Skeletal muscle cell (primary cell): ENCODE measurements at places on chromosomes 16 and 17.

- DNase-seq, result no peak
Measured at GRCh38 chr16:50505115-50505514, 43.1 kb upstream of the NKD1 start.

DNA sequence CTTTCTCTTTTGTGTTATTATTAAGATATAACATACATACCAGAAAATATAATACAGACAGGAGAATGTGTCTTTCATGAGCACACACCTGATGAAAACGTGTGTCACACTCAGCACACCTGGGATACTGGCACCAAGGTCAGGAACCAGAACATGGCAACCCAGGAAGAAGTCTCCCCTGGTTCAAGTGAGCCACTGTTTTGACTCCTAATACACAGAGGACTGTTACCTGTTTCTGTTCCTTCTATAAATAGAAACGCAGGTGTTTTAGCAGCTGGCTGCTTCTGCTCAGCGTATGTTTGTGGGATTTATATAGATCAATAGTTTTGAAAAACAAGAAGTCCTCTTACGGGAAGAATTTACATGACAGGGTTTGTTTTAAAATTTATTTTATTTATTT, 3.5 kb downstream of the SEC14L1 start:
- DNase-seq, result no peak

GRCh38 chr16:35735403-35736251, 2276.2 kb downstream of the TP53TG3F start:
- no peak for DNase-seq

- no peak for DNase-seq
Measured at GRCh38 chr17:14353861-14354474, 53.1 kb downstream of the HS3ST3B1 start.

DNA sequence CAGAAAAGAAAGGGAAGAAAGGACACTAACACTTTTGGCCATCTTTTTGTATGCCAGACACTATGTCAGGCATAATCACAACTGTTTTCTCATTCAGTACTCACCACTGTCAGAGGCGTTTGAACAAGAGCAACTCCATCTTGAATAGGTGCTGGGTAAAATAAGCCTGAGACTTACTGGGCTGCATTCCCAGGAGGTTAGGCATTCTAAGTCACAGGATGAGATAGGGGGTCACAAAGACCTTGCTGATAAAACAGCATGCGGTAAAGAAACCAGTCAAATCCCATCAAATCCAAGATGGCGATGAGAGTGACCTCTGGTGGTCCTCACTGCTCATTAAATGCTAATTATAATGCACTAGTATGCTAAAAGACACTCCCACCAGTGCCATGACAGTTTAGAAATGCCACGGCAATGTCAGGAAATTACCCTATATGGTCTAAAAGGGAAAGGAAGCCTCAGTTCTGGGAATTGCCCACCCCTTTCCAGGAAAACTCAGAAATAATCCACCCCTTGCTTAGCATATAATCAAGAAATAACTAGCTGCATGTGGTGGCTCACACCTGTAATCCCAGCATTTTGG, 14.9 kb upstream of the LYRM9 start:
- DNase-seq, result no peak

GRCh38 chr16:89484041-89484501, 6.3 kb downstream of the ANKRD11 start:
- no peak for DNase-seq

DNA sequence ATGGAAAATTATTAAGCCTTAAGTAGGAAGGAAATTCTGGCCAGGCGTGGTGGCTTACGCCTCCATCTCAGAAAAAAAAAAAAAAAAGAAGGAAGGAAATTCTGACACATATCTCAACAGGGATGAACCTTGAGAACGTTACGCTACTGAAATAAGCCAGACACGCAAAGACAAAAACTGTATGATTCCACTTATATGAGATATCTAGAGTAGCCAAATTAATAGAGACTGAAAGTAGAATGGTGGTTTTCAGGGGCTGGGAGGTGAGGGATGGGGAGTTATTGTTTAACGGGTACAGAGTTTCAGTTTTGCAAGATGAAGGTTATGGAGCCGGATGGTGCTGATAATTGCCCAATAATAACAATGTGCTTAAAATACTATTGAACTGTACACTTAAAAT, 16.2 kb upstream of the HNF1B start:
- no peak for DNase-seq

GRCh38 chr17:19508577-19508867, 25.1 kb upstream of the SLC47A1 start:
- DNase-seq, result no peak

GRCh38 chr17:12727881-12728280, 61.4 kb upstream of the ARHGAP44 start:
- no peak for DNase-seq

DNA sequence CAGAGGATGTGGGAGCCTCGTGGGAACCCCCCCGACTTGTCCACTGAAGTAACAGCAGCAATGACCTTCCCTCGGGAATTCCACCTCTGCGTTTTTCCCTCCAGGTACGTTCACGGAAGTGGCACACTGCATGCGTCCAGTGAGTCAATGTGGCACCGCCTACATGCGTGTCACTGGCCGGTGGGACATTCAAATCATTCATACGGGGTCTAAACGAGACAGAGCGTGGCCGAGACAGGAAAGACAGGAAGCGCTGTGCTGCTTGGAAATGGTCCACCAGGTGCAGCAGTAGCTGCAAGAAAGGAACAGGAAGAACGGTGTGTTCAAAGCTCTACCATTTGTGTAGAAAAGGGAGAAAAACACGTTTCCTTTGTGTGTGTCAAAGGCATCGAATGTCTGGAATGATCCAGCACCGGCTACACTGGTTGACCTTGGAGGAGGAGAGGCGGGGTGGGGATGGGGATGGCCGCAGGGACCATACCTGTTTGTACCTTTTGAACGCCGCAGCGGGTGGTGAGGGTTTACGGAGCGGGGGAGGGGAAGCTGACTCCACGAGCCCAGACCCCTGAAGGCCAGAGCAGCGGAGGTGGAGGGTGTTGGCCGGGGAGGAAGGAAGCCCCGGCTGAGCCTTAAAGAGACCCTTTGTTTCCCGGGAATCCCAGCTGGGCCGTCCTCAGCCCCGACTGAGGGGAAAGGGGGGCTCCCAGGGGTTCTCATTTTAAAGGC, 1.7 kb upstream of the PGAP6 start:
- no peak for DNase-seq

GRCh38 chr17:51228161-51228560, 31.7 kb downstream of the MBTD1 start:
- peak; percentile 45 for DNase-seq

- no peak for DNase-seq
Measured at GRCh38 chr16:79018650-79019429, 581.7 kb downstream of the MAF start.

GRCh38 chr16:52742052-52742451, 195.1 kb upstream of the TOX3 start:
- DNase-seq, result no peak

DNA sequence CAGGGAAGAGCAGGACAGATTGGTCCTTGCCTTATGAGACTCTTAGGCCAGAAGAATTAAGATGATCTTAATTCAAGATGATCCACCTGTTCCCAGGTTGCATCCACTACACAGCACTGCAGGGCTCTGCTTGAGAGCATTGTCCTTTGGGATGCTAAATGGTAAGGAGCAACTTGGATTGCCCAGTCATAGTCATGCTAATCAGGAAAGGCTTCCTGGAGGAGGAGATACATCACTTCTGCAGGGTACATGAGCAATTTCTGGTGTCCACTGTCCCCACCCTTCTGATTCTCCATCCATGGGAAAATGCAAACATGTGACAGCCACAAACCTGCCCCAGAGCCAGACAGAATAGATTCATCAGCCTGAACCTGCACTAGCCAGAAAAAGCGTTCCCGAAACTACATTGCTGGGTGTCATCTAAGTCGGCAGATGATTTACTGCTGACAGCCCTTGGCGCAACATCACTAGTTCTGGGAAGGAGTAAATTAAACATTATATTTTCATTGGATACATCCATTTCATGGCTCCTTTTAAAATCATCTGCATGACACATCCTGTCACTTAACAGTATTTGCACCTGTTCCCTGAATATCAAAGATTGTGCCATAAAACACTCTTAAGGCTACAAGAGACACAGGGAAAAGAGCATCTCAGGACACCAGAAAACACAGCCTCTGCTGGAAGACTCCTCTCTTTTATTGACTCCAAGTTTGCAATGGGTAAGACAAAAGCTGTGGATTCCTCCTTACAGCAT, 282.2 kb downstream of the MAF start:
- no peak for DNase-seq

DNA sequence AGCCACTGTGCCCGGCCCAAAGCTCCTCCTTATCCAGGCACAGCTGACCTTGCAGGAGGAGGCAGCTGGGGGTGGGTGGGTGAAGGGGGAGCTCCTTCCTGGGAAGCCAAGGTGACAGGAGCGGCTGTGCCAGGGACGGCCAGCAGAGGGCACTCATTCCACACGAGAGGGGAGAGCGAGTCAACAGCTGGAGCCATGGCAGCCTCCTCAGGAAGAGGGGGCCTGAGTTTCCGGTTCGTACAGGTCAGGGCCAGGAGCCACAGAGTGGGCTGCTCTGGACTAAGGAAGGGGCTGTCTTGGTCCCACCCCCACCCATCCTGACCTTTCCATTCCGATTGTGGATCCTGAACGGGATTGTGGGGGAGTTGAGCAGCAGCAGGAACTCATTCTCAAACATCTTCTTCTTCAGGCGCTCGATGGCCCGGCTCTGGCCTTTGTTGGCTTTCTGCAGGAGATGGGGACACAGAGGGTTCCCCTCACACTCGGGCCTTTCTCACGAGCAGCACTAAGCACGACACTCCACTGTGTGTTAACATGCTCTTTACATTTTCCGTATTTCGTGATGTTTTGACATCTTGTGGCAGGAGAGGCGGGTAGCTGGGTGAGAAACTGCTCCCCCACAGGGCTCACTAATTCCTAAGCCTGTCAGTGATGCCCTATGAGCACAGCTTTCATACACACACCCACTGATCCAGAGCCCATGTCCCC, 61.6 kb downstream of the TIMM22 start:
- DNase-seq, result no peak

DNA sequence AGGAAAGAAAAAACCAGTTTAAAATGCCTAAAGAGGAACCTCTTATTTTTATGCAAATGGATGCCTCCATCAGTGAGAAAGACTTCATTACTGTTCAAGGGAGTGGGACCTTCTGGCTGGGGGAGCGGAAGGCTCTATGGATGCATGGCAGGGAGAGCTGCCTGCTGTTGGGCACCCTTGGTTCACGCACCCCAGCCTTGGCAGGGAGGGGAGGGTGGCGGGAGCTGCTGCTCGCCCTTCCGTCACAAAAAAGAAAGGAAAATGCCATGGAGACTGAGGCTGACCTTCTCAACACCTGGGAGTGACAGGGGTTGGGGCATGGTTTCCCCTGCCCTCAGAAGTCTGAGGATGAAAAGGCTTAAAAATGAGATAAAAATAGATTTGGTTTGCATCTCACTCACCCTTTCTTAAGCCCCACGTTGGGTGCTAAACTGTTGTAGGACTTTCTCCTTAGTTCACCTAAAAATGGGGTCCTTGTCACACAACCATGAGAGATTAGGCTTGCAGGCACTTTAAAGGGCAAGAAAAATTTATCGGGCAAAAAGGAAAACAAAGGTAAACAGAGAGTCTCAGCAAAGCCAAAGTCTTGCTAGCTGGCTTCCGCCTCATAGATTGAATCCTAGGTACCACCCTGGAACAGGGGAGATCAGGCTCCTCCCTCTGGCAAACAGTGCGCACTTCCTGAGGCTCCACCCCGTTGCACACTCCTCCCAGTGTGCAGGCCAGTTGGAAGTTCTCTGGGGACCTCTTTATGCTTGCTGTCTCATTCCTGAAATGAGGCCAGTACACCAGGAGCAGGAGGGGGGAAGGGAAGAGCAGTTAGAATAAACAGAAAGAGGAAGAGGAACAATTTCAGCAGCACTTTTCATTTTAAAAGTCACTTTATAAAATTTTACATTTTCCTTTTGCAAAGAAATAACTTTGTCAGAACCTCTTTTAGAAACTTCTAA, 31.6 kb downstream of the PHKB start:
- peak; percentile 37 for DNase-seq

DNA sequence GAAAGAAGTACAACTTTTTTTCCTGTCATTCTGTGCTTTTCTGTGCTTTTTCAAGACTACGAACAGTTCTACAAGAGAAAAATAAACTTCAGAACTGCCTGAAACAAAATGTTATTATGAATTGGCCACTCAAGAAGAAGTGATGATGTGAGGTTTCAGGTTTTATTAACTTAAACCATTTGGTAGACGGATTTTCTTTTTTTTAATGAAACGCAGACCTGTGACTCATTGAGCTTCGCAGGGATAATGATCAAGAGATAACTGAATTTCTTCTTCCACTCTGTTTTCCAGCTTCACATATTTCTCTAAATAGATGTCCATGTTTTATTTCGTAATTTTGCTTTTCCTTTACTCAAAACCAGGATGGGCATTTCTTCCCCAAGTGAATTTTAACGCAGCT, 32.7 kb downstream of the AIPL1 start:
- DNase-seq, result no peak

DNA sequence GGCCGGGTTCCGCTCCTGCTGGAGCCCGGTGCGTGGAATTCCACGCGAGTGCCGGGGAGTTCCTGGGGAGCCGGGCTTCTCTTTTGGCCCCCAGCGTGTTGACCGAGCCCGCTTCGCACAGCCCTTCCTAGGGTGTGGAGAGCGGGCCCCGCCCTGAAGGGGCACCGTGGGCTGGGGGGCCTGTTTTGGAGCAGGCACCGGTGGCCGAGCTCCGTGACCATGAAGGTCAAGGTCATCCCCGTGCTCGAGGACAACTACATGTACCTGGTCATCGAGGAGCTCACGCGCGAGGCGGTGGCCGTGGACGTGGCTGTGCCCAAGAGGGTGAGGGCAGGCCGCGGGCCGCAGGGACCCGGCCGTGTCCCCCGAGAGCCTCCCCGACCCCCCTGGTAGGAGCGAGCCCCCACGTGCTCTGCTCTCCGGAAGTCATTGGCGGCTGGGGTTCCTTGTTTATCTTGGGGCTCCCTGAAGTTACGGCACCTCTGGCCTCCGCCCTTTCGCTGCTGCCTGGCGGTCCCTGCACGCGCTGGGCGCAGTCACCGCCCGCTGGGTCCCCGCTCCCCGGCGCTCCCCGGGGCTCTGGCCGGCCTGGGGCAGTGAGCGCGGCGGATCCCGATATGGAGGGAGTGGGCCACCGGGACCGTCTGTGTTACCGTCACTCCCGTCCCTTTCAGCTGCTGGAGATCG, 528 bp downstream of the HAGHL start:
- DNase-seq, result no peak

DNA sequence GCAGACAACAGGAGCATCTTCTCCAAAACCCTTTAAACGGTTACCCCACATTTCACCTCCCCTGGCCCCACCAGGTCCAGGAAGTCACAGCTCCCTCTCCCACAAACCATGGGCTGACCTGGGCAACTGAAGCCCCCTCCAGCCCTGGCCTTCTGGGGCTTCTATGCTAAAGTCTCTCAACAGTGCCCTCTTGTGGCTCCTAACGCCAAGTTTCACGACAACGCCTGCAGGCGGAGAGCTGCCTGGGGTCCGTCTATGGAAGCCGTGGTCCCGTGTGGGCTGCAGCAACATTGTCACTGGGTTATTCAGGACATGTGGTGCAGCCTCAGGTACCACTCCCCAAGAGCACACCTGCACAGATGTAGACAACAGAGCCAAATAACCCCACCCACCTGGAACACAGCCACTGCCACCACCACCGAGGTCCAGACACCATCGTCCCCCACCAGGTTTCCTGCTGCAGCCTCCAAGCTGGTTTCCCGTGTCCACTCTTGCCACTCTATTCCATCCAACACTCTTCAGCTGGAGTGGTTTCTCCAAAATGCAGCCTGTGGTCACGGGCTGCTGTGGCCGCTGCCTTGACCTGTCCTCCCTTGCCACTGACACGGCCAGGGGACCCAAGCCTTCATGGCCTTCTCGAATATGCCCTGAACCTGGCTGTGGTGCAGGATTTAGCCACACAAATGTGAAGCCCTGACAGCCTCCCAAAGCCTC, 19.1 kb downstream of the C16orf95 start:
- no peak for DNase-seq
